Hematopoietic multipotent progenitor cell treated with erythropoietin and hydrocortisone succinate and interleukin-3 and kit ligand, for 17 days (in vitro differentiated cells): ENCODE measurements at places on chromosomes 3 and 15.
A peak's percentile ranks its signal among the peaks of the same experiment; 100 is the strongest.

DNA sequence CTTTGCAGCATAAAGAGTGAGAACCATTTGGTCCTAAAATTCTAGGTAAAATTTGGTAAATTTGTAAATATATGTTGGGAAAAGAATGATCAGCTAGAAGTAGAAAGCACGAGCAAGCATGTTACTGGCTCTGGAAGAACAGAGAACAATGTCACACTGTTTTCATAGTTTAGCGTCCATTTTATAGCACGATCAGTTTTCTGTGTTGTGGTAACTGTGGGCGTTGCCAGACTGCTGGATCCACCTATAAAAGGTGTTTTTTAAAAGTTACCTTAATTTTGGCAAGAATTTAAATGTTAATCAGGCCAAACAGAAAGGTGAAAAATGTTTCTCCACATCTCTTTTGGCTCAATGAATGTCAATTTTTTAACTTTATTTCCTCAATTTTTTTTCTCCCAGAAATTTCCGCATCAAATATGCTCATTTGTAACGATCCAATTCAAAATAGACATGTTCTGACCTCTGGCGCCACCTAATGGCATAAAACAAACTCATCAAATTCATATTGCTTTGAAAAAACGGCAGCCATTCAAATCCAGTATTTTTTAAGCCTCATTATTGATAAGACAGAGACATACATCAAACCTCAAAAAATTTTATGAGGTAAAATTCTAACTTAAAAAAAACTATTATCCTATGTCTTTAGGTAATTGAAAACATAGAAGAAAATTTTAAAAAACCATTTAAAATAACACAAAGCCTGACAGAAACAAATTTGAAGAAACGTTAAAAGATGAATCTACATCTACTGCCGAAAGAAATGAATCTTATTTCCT lies 5.5 kb upstream of the GP5 start:
- peak; percentile 67 for DNase-seq

GRCh38 chr3:116037954-116038911 lies 407.1 kb downstream of the LSAMP start:
- no peak for DNase-seq

- DNase-seq, result no peak
Observed at GRCh38 chr3:172087198-172087597, 47.8 kb downstream of the FNDC3B start.

DNA sequence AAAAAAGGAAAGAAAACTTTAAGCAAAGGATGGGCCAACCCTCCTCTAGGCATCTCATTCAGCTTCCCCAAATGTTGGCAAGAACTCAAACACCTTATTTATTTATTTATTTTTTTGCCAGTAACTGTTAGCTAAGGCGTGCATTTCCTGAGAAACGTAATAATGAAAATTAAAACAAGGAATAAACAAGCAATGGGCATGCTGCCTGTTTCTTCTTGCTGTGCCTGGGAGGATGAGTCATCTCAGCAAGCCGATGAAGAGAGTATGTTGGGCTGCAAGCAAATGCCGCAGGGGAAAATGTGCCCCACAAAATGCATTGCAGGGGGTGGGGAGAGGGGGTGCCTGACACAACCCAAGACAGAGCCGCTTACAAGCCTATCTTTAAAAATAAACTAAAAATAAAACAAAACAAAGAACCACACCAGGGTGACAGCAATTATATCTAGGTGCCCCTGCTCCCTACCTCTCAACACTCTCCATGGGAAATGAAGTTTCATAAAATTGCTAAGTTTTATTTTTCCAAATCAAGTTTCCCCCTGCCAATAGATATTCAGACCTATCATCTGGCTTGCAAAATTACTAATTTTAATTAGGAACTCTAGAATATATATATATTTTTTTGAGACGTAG lies 40.3 kb downstream of the EIF4E3 start:
- no peak for DNase-seq

GRCh38 chr3:105513042-105513441 lies 146.3 kb downstream of the ALCAM start:
- DNase-seq, result no peak

GRCh38 chr15:20340331-20340811 lies 201.2 kb downstream of the GOLGA6L6 start:
- no peak for DNase-seq

GRCh38 chr15:34987609-34988026 lies 469 bp downstream of the ZNF770 start:
- DNase-seq, result no peak

DNA sequence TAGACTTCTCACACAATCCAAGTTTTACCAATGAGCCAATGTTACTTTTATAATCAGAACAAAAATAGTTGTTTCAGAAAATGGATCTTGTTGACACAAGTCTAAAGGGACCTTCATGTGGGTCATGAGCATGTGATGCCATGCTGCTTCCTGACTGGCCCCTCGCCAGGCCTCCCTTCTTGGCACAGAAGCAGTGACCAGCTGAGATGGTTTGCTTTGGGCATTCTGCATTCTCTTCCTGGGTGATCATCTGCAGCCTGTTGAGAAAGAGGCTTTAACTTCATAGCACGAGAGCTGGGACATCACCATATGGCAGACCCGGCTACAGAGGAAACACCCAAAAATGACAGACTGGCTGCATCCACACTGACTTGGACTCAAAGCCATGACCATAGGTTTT lies 45.7 kb downstream of the TGM4 start:
- DNase-seq, result no peak

DNA sequence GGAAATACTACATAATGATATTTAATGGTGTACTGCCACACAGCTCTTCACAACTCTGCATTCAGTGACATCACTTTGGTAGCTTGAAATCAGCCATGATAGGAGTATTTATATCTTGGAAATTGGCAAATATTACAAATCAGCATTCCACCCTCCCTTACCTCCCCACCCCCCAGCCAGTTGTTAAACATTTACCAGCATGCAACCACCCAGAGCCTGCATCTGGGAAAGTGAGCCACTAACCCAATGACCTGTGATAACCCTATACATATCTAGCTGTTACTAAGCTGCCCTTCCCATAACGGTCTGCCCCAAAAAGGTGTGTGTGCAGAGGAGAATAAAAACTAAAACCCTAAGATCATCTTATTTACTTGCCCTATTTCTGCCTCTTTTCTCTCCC lies 44.6 kb upstream of the SATB1 start:
- no peak for DNase-seq

GRCh38 chr15:27091270-27091940 lies 120.4 kb downstream of the GABRG3 start:
- no peak for DNase-seq

DNA sequence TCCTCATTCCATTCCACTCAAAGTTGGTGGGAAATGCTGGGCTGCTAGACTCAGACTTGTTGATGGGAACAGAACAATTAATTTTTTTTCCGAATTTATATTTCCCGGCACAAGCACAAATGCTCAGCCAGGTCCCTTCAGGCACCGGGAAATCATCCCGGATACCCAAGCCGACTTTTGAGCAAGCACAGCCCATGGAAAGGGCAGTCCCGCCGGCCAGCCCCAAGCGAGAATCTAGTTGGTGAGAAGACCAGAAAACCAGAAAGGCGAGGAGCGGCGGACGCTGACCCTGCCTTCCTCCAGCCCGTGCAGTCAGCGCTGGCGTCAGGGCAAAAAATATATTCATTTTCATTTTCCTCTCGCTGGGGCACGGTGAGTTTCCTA lies 763 bp upstream of the ZIC4 start:
- DNase-seq, result no peak

DNA sequence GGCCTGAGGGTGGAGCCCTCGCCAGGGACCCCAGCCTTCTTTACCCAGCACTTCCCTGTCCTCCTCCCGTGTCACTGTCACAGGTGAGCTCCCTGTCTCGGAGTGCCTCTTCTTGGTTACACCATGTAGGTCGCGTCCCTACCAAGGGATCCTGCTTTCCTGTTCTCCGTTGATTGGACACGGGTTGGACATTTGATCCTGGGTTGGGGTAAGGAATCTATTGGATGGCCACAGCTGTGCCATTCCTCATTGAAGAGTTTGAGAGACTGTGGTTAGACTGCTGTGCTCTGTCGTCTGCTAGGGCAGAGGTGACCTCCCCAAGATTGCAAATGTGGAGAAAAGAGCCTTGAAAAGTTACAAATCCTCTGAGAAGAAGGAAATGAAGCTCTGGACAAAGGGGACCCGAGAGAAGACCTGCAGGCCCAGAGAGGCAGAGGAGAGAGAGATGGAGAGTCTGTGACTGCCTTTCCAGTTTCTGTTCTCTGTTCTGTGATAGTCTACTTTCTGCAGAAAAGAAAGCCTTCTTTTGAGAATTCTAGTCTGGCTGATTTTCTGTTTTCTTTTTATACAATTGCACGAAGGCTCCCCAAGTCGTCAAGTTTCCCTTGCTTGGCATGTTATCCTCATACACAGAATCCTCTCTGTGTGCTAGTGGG lies 325.7 kb upstream of the RGMA start:
- DNase-seq, result no peak

GRCh38 chr3:45309876-45310275 lies 78.5 kb upstream of the LARS2 start:
- DNase-seq, result no peak

GRCh38 chr15:29309139-29309538 lies 39.5 kb upstream of the NSMCE3 start:
- no peak for DNase-seq

GRCh38 chr3:176798680-176799079 lies 398.6 kb downstream of the TBL1XR1 start:
- DNase-seq, result no peak

GRCh38 chr3:176767385-176767784 lies 429.9 kb downstream of the TBL1XR1 start:
- DNase-seq, result no peak

- DNase-seq, result no peak
Observed at GRCh38 chr3:45178183-45179023, 32.2 kb upstream of the CDCP1 start.

- no peak for DNase-seq
Observed at GRCh38 chr3:82002491-82002890, 241.0 kb upstream of the GBE1 start.

DNA sequence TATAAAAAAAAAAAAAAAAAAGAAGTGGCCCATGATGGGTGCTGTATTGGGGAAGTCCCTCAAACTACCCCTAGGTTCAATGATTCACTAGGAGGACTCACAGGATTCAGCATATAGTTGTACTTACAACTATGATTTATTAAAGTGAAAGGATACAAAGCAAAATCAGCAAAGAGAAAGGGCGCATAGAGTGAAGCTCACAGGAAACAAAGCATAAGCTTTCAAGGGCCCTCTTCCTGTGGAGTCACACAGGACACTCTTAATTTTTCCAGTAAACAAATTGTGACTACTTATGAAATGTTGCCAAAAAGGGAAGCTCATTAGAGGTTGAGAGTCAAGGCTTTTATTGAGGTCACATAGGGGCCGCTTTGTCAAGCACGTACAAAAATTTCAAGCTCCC lies 153.7 kb upstream of the GAP43 start:
- DNase-seq, result no peak

GRCh38 chr3:142530296-142530695 lies 48.2 kb downstream of the ATR start:
- no peak for DNase-seq

GRCh38 chr3:61793056-61793455 lies 231.7 kb downstream of the PTPRG start:
- no peak for DNase-seq

DNA sequence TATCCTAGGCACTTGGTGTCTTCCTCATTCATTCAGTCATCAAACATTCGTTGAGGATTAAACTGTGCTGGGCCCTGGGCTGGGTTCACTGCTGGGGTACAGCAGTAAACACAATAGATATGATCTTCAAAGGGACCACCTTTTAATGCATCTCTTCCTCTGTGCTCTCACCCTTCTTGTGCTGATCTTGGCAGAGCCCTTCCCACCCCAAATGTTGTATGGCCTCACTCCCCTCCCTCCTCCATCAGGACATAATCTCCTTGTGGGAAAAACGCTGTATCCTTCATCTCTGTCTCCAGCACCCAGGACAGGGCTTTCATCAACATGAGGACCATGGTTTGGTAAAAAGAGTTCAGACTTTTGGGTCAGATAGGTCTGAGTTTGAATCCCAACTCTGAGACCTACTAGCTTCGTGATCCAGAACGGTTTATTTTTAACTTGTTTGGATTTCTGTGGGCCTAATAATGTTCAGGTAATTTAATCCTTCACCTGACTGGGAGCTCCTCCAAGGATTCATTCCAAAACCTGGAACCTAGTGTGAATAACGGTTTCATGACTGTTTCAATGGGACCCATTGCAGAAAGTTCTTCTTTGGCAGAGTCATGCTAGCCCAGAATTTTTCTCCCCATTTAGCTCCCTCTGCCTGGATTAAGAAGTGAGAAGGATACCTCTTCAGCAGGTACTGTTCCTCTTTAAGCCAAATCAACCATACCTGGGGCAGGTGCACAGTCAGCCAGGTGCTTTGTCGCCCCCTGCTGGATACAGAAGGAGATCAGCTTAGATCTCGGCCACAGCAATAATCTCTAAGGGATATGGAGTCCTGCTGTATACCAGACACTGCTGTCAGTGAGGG lies 5.2 kb upstream of the WNT7A start:
- DNase-seq, result peak; percentile 41

- no peak for DNase-seq
Observed at GRCh38 chr3:359672-360071, 163.1 kb downstream of the CHL1 start.

DNA sequence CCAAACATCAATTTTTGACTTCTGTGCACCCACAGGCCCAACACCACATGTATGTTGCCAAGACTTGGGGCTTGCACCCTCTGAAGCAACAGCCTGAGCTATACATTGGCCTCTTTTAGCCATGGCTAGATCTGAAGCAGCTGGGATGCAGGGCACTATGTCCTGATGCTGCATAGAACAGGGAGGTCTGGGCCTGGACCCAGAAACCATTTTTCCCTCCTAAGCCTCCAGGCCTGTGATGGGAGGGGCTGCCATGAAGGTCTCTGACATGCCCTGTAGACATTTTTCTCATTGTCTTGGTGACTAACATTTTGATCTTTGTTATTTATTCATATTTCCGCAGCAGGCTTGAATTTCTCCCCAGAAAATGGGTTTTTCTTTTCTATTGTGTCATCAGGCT lies 330.0 kb downstream of the PYDC2 start:
- no peak for DNase-seq

GRCh38 chr15:92365084-92365483 lies 28.6 kb upstream of the ST8SIA2 start:
- DNase-seq, result no peak

DNA sequence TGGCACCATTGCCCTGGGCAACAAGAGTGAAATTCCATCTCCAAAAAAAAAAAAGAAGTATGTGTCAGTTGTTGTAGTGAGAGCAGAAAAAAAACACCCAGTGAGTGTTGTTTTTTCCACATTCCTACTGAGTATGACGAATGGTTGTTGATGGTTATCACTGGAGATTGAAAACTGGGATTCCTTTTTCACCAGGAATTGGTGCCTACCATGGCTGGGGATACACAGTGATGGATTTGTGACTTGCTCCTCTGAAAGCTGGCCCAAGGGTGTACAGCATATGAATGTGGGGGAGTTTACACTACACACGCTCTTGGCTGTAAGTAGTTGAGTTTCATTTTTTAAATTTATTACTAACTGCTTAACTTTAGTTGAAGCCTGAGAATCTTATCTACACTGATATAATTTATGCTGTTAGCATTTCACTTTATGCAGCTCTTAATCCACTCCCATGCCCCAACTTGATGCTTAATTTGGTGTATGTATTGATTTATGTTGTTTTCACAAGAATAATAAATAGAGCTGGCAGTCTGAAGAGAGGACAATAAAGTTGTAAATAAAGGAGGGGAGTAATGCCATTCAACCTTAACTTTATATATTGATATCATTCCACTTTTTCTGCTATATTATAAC lies 56.0 kb upstream of the MME start:
- no peak for DNase-seq
